ENCODE measurements at places on chromosomes 5 and 9.
A peak's percentile ranks its signal among the peaks of the same experiment; 100 is the strongest.

DNA sequence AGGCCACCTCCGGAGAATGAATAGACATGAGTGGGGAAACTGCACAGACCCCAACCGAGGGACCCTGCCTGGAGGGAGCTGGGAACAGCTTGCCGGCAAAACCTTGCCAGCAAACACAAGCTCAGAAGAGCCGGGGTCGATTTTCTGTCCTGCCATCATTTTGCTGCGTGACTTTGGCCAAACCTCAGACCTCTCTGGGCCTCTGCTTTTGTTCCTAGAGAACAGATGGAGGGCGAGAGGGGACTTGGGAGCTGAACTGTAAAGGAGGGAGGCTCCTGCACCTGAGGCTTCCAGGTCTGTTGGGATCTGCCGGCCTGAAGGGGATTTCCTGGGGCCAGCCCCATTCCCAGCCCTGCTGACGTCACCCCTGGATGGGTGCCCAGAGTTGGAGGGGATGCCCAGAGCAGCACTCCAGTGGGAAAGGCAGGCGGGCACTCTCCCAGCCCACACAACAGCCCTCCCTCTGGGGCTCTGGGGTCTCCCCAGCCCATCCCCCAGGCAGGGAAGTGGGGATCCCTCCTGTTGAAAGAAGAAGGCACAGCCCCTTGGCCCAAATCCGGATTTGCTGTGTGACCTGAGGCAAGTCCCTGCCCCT lies 40.4 kb upstream of the SYNPO start:
- peak; percentile 76 for DNase-seq

- DNase-seq: no peak
These were observed 9.1 kb upstream of the ANKH start for GRCh38 chr5:14880688-14881087.

DNA sequence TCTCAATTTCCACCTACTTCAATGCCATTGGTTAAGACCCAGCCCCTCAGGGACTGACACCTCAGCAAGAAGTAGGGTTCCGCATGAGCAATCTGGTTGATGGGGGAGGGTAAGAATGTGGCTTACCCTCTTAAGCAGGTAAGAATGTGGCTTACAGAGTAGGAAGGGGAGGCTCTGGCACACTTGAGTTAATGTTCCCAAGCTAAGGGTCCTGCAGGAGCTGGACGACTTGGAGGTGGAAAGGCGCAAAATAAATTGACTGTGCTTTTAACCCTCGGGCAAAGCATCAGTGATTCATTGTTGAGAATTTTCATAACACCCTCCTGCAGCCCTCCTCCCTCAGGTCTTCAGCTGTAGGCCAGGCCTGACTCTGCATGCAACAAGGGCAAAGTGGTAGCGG lies 24.9 kb upstream of the ADRA1B start:
- DNase-seq: no peak

- DNase-seq: no peak
These were observed 15.7 kb downstream of the SQSTM1 start for GRCh38 chr5:179836225-179837019.

- DNase-seq: no peak
These were observed 91.3 kb upstream of the SLC25A48 start for GRCh38 chr5:135743181-135743580.

GRCh38 chr5:351084-351920 lies 29.8 kb downstream of the AHRR start:
- DNase-seq: no peak

DNA sequence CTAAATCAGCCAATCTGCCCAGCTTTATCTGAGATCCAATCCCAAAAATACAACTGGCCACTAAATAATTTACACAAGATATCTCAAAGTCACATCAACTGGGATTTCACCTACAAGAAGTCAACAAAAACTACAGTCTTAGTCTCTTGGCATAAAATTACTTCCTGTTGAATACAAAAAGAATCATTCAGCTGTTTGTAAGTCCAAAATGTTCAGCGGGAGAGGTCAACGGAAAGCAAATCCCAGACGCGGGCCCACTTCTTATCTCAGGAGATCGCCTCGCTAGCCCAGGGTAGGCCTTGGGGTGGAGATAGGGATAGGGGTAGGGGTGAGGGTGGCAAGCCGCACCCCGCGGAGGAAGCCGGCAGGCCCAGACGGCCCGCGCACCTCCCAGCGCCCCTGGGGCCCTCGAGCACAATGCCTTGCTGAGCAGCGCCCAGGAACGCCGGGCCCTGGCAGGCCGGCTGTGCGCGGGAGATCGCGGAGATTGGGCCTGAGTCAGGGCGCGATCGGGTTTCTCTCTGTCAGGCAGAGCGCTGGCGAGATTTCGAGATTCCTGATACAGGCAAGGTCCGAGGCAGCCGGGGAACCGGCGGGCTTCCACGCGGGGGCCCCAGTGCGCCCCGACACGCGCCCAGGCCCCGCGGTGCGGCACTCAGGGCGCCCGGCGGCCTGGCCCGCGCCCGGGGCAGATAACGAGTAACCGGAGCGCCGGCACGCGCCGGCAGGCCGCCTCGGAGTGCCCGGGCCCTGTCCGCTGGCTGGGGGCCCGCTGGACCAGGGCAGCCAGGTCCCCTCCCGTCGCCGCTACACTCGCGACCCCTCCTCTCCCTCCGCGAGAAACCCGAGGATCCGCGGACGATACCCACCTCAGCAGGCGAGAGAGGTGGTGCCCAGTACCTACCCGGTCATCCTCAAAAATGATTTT lies 601 bp downstream of the HINT1 start:
- DNase-seq: peak; percentile 73

GRCh38 chr9:95822583-95823431 lies 52.7 kb upstream of the ERCC6L2 start:
- no peak for DNase-seq

DNA sequence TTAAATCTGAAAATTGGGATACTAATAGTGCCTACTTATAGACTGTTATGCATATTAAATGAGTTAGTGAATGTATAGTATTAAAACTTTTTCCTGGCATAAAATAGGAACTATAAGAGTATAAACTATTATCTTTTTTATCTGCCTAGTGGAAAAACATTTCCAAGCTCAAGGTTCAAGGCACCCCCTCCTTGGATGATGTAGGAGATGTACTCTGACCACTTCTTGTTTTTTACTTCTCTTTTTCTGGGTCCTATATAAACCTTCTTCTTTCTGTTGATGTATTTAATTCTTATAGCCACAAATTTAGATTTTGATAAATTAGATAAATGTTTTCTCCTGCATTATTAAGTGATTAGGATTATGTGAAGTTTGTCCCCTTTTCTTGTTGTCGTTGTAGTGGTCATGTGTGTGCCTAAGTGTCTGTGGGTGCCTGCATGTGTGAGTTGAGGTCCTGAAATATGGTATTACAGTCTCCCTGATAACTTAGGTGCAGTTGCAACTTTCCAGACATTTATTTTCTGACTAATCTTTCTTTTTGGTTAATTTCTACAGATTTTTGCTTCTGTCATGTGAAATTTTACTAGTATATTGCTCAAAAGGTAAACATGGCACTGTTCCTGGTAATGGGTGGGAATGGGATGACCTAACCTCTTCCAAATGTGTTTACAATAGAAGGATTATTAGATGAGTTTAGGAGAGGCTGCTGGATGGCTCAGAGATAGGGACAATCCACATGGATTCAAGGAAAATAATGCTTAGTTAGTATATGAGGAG lies 160.8 kb upstream of the CDKN2B start:
- DNase-seq: no peak

DNA sequence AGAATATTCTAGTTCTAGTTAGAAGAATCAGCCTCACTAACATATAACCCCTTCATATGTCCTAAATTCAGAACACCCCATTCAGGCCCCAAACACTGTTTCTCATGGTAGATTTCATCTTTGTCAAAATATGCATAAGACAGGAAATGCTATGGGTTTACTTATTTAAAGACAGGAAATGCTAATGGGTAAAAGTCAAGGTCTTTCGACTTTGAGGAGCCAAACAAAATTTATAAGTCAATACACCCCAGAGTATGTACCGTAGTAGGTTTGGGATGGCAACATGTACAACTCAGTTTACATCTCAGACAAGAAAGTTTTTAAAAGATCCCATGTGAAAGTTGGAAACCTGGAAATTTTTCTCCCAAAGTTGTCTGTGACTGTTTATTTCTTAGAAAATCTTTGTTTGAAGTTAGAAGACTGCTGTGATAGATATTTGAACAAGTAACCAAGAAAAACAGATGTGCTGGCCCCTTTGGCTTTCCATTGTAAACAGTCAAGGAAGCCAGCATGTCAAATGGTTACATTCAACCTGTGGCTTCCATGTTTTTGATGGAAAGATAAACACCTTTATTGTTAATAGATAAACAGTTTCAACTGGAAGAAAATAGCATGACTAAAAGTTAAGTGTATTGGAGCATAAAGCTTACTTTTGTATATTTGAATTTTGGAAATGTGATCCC lies 102.2 kb downstream of the INIP start:
- no peak for DNase-seq

DNA sequence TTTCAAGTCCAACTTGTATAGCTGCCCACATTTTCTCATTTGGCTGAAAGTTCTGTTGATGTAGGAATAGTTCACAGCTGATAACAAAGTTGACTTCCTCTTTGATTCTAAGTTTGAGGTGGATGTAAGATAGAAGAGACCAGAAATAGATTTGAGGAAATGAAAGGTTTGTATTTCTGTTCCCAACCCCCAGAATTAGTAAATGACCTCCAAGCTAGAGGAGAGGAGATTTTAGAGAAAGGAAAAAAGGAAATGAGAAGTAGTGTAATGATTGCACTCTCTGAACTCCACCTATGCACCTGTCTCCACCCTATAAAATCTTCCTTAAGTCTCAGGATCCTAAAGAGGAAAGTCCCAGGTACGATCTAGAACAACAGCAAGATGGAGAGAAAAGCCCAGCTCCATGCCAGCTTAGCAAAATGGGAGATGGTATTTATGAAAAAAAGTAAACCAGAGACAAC lies 130.4 kb upstream of the POC5 start:
- no peak for DNase-seq

DNA sequence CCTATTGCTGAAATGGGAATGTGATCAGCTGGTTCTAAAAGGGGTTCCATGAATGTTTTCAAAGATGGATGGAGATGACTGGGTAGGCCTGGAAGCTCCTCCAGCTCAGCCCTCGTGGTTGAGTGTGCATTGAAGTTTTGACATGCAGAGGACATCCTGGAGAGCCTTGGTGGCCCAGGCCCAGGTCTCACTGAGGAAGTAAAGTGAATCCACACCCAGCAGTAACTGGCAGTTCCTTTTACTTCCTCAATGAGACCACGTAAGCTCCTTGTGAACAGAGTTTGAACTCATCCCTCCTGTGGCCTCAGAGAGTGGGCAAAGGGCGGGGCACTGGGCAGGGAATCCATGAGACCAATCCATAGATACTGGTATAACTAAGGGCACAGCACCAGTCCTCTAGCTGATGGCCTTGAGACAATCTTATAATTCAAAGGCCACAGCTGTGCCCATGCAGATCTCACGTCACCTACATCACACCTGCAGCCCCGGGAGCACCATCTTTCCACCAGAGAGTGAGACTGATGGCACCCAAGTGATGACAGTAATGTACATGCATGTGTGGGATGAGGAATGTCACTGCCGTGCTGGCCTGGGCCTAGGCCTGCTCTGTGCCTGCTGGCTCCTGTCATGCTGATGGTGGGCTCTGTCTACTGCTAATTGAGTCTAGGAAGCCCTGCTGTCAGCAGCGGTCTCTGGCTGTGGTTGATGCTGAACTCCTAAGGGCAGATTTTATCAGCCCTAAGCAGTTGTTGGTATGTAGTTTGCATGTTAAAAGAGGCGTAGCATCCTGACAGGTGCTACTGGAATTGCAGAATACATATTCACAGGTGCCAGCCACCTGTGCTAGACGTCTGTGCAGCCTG lies 257.8 kb downstream of the FSTL4 start:
- DNase-seq: no peak

- DNase-seq: peak; percentile 60
These were observed 134.8 kb downstream of the KCNIP1 start for GRCh38 chr5:170638454-170639220.

- no peak for DNase-seq
These were observed 60.9 kb upstream of the RPL26L1 start for GRCh38 chr5:172898218-172898842.

DNA sequence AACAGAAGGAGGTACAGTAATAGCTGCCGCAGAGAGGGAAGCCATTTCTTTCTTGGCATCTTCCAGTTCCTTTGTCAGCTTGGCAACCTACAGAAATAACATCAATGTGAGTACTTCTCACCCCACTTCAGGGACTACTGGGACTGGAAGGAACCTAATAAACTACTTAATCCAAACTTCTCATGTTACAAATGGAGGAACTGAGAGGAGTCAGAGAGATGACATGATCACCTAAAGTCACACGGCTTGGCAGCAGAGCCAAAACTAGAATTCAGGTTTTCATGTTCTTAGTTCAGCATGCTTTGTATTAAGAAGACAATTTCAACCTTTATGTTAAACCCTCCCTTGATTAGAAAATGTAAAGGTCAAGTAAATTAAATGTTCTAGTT lies 44.7 kb downstream of the DIAPH1 start:
- DNase-seq: no peak

DNA sequence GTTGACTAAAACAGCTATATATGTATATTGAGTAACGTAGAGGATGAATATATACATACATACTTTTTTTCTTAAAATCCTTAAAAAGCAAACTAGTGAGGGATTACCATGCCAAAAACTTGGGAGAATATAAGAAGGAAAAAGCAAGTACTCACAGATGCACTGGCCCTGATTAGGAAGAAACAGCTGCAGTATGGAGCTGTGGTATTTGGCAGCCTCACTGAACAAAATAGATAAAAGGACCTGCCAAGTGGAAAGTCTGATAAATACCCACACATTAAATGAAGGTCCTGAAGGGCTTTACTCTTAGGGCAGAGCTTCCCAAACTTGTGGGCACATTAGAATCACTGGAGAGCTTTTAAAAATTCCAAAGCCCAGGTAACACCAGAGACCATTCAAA lies 80.6 kb downstream of the FEM1C start:
- DNase-seq: no peak

DNA sequence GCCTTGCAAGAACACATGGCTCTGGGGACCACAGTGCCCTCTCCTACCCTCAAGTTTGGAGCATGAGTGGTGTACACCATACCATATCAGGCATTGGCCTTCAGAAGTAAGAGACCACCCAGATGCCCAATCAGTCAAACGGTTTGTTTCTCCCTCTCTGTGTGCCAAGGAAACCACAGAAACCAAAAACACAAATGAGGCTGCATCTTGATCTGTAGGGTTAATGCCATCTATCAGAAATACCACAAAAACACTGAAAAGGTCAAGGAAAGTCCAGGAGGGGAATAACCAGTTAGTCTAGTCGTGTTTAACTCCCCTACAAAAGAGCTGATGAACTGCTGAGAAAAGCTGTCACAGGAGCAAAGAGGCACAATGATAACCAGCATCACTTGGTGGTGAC lies 78.4 kb downstream of the INSYN2B start:
- DNase-seq: no peak

GRCh38 chr9:93270976-93271375 lies 87.0 kb downstream of the WNK2 start:
- DNase-seq: no peak

GRCh38 chr5:100706776-100707175 lies 171.6 kb downstream of the FAM174A start:
- DNase-seq: no peak

- DNase-seq: no peak
These were observed 473.5 kb downstream of the MAT2B start for GRCh38 chr5:163978897-163979296.

All from transverse colon (tissue), 4 donors.